ENCODE measurements at places on chromosomes 5 and 9. TPM values are rescaled to one million over a fixed set of nuclear protein-coding genes. Genes with fewer than 3 reads are reported as not detected.

DNA sequence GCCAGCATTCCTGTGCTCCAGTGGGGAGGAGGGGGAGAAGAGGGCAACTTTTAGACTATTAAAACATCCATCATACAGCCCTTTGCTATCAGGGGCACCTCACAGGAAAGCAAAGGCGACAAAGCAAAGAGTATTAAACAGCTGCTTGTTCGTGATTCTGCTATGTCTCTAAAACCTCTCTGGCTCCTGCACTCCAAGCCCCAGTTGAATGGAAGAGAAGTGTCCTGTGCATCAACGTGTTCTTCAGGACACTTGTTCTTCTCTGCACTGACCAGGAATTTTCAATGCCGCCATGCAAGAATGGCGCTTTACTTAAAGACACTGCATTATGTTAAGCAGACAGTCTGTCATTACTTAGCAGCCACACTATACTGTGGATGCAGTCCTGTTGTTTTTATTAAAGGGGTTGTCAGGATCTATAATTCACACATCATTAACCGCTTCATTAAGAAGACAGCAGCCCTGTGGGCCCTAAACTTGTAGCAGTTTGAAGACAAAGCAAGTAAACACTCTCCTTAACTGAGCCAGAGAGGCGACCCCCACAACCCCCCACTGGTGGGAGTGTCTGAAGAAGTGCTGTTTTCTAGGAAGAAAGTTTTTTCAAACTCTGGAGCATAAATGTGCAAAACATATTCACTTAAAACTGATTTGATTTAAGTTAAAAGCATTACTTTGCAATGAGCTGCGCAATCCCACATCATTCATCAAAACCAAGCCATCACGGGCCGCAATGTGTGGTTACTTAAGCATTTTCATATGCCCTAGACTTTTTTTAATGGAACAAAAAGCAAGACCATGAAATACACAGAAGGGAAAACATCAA is 164.5 kb downstream of the ZNF608 start:
- DNase-seq = no peak

- DNase-seq = no peak
These were observed 116.1 kb downstream of the KDM4C start for GRCh38 chr9:6873857-6874256.

DNA sequence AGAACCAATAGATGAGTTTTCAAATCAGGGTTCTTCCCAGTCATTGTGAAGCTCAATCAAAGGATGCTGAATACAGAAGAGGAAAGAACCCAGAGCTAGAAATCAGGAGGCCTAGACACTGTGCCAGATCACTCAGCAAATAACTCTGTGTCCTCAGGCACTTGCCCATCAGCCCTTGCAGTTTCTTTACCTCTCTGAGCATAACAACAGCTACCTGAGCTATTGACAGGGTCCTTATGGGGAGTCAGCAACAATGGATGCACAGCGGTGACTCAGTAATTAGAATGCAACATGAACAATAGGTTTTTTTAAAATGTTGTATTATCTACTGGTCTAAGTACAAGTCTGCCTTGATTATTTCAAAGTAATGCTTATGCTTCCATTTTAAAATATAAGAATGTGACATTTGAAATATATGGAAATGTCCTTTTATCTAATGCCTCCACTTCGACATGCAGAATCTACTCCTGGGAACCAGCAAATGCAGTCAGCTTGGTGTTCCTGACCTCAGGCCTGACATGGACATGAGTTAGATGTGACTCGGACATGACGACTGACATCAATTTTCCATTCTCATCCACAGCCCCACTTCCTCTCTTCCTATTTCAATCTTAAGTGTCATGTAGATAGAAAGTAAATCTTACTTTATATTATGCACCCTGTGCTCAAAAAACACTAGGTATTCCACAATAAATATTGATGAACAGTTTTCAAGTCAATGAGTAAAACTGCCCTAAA is 155.0 kb downstream of the TLE1 start:
- DNase-seq = no peak

DNA sequence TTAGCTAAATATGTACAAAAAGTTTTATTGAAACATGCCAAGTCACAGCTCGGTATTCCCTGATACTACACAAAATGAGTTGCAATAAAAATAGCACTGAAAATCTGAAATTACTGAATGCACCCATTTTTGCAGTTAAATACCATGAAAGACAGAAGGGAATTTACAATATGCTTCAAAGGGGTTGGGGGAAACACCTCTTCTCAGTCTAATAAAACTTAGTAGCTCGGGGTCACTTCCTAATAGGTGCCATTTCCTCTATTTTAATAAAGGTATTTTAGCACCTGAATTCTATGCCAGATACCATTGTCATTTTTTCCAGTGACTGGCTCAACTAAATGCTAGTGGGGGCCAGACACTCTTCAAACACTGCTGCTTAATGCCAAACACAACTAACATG is 204.1 kb upstream of the MEF2C start:
- no peak for DNase-seq

HDAC3 gene
- total RNA-seq = 43.5 TPM

HMCN2 gene
- 0.84 TPM for total RNA-seq

IRX1 gene
- 0.60 TPM for total RNA-seq

GRHPR gene
- total RNA-seq = 149 TPM

UBLCP1 gene
- 24.6 TPM for total RNA-seq
